Dermis lymphatic vessel endothelial cell (primary cell): ENCODE measurements at places on chromosomes 12 and 14. TPM values are rescaled to one million over a fixed set of nuclear protein-coding genes. Genes with fewer than 3 reads are reported as not detected.

CARMIL3 gene
- total RNA-seq: under 0.01 TPM in 1 of 2 replicates, not detected in the other

SMOC1 gene
- total RNA-seq: 1.6 and 1.8 TPM in 2 replicates

NR1H4 gene
- not detected in 2 replicates for total RNA-seq

OTX2 gene
- total RNA-seq: not detected in 2 replicates

PPP1CC gene
- 85.6 and 113 TPM in 2 replicates for total RNA-seq

PRH1 gene
- total RNA-seq: 7.6 and 10.3 TPM in 2 replicates

DIP2B gene
- 25.4 and 33.8 TPM in 2 replicates for total RNA-seq

ABCC9 gene
- under 0.01 and 0.11 TPM in 2 replicates for total RNA-seq

TTC6 gene
- total RNA-seq: under 0.01 TPM in 1 of 2 replicates, not detected in the other

TAS2R7 gene
- total RNA-seq: 0.09 TPM in 1 of 2 replicates, not detected in the other

APOF gene
- total RNA-seq: not detected in 2 replicates

FGF23 gene
- not detected in 2 replicates for total RNA-seq

GZMH gene
- total RNA-seq: not detected in 2 replicates

PDE3A gene
- 0.43 and 2.8 TPM in 2 replicates for total RNA-seq

TRPV4 gene
- 1.5 TPM in 2 replicates for total RNA-seq

TAS2R42 gene
- total RNA-seq: not detected in 2 replicates

ADAM21 gene
- total RNA-seq: under 0.01 and 0.17 TPM in 2 replicates

DACT1 gene
- 0.22 and 0.26 TPM in 2 replicates for total RNA-seq

HOXC4 gene
- not detected in 2 replicates for total RNA-seq

LRRC10 gene
- total RNA-seq: not detected in 2 replicates

TGM1 gene
- 0.09 and 0.22 TPM in 2 replicates for total RNA-seq

TSFM gene
- total RNA-seq: 16.4 and 21.3 TPM in 2 replicates

SYNE3 gene
- total RNA-seq: 19.2 and 27.6 TPM in 2 replicates

EFS gene
- not detected in 2 replicates for total RNA-seq

GZMB gene
- not detected in 2 replicates for total RNA-seq

OR6C6 gene
- total RNA-seq: not detected in 2 replicates

C1S gene
- total RNA-seq: 0.09 and 0.65 TPM in 2 replicates

BMP4 gene
- 5.2 and 20.4 TPM in 2 replicates for total RNA-seq

STAC3 gene
- 0.11 and 0.34 TPM in 2 replicates for total RNA-seq

ATP23 gene
- total RNA-seq: 6.7 and 12.2 TPM in 2 replicates
